HCT116 (cell line): ENCODE measurements at places on chromosomes 13 and 19. TPM values are rescaled to one million over a fixed set of nuclear protein-coding genes. Genes with fewer than 3 reads are reported as not detected.

Gene GFY
- 2.6 TPM for total RNA-seq

Gene KIR3DL2
- not detected for total RNA-seq

Gene SIX5
- 18.3 TPM for total RNA-seq

Gene CCL25
- total RNA-seq, result not detected

Gene SYNGR4
- 0.49 TPM for total RNA-seq

Gene PABPC3
- 0.59 TPM for total RNA-seq

Gene LIPE
- 11.3 TPM for total RNA-seq

Gene HAUS8
- total RNA-seq, result 23.6 TPM

Gene RFX1
- total RNA-seq, result 16.3 TPM

Gene LGALS7B
- 2.4 TPM for total RNA-seq

Gene ADAMTS10
- 10.2 TPM for total RNA-seq

Gene C1QTNF9
- not detected for total RNA-seq

Gene SPRED3
- 3.4 TPM for total RNA-seq
